WTC11 (cell line): ENCODE measurements at places on chromosomes 13 and 19.

DNA sequence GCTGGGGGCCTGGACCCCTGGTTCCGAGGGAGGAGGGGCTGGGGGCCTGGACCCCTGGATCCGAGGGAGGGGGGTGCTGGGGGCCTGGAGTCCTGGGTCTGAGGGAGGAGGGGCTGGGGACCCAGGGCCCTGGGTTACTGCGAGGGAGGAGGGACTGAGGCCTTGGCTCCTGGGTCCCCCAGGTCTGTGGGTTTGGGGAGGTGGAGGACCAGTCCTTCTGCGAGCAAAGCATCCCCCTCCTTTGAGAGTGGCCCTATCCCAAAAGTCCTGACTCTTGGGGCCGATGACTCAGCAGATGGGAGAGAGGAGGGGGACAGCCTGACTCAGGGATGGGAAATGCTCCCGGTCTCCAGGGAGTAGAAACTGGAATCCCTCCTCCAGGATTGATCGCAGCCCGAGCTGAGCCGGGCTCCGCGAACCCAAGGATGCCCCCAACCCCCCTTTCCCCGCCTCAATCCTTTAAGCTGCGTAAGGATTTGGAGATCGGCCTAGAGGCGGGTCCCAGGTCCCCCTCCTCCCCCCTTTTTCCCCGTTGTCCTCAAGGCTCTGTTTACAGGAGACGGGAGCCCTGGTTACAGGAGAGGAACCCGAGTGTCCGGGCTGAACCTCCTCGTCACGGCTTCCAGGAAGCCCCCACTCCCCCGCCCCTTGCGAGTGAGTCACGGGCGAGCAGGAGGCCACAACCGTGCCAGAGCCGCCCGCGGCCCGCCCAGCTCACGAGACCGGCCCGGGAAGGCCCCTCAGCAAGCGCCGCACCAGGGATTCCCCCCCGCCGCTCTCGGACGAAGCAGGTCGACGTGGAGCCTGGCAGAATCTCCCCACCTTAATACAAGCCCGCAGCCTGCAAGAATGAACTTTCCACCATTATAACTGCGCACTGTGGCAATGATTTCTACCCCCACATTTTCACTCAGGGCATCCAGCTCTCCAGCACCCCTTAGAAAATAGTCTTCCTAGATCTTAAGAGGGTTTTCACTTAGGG is 3.0 kb upstream of the ZFP36 start:
- H3K4me1 ChIP-seq: peaks cover 48% of the 10 kb centered on the region
- no peaks in the 10 kb centered on the region for H3K27me3 ChIP-seq
- H3K27ac ChIP-seq: peak overlapping the region; percentile 98
- peaks cover 6% of the 10 kb centered on the region; the same call in 1 of the 2 replicates for H3K36me3 ChIP-seq
- DNase-seq: peak; percentile 75
- H3K4me3 ChIP-seq: peak overlapping the region; percentile 91

GRCh38 chr13:29991343-29991742 is 140.9 kb upstream of the UBL3 start:
- H3K4me1 ChIP-seq: peaks cover 13% of the 10 kb centered on the region
- peaks cover 20% of the 10 kb centered on the region for H3K36me3 ChIP-seq
- no peak for DNase-seq
- H3K4me3 ChIP-seq: no peak overlapping the region
- no peak overlapping the region for H3K27ac ChIP-seq

- H3K27ac ChIP-seq: no peak overlapping the region
- H3K27me3 ChIP-seq: peaks cover 3% of the 10 kb centered on the region; the same call in 1 of the 2 replicates
- no peaks in the 10 kb centered on the region for H3K4me1 ChIP-seq
Measured at GRCh38 chr19:447816-448560, 12.8 kb downstream of the SHC2 start.

DNA sequence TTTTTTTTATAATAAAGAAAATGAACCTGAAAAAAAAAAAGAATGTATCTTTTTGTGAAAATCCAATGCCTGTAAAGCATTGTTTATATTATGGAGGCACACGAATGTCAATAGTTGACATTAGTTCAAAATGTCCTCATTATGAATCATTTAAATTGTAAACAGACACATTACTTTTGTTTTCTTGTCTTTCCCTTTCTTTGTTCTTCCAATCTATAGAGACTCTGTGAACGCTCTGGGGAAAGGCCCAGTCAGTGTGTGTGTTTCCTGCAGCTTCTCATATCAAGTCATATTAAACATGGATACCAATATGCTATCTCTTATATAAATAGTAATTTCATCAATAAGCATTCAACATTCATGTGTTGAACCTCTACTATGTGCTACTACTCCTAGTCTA is 193.1 kb downstream of the KCTD12 start:
- no peaks in the 10 kb centered on the region for H3K36me3 ChIP-seq
- no peak for DNase-seq
- H3K4me3 ChIP-seq: no peak overlapping the region
- H3K4me1 ChIP-seq: peaks cover 3% of the 10 kb centered on the region; the same call in 1 of the 2 replicates
- H3K27ac ChIP-seq: no peak overlapping the region

- no peaks in the 10 kb centered on the region for H3K27me3 ChIP-seq
- peak; percentile 18 for DNase-seq
- peak overlapping the region; percentile 48 for H3K27ac ChIP-seq
- H3K36me3 ChIP-seq: peaks cover 4% of the 10 kb centered on the region; the same call in 1 of the 2 replicates
- peaks cover 35% of the 10 kb centered on the region for H3K4me1 ChIP-seq
Measured at GRCh38 chr13:40992678-40993518, 26.2 kb downstream of the ELF1 start.

- H3K4me3 ChIP-seq: no peak overlapping the region
- peaks cover 4% of the 10 kb centered on the region; the same call in 1 of the 2 replicates for H3K4me1 ChIP-seq
- H3K27me3 ChIP-seq: no peaks in the 10 kb centered on the region
- no peak for DNase-seq
- H3K36me3 ChIP-seq: peaks cover 4% of the 10 kb centered on the region; the same call in 1 of the 2 replicates
Measured at GRCh38 chr13:35672611-35673010, 196.1 kb upstream of the MAB21L1 start.

DNA sequence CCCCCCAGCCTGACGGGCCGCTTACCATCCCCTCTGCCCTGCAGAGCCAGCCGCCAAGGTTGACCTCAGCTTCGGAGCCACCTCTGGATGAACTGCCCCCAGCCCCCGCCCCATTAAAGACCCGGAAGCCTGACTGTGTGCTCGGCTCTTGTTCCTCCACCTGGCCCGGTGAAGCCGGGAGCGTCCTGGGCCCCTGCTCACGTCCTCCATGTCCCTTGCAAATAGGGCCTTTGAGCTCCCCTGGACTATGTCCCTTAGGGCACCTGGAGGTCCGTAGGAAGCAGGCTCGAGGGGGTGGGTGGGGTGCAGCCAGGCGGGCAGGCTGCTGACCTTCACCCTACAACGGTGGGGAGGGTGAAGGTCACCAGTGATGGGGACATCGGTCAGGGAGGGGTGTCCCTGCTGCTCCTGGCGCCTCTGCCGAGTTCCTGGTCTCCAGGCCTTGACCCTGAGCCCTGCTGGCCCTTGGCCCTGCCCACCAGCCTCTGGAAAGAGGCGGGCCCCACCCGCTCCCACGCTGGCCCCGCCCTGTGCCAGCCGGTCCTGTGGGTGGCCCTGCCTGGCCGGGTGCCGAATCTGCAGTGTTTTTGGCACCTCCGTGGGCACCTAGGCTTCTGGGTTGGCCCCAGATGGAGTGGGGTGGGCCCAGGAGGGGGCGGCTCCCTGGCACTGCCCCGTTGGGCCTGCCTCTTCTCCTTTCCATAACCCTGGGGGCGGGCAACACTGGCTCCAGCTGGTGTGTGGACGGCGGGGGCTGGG is 3.3 kb downstream of the ATP5F1D start:
- no peaks in the 10 kb centered on the region for H3K36me3 ChIP-seq
- peaks cover 14% of the 10 kb centered on the region for H3K4me1 ChIP-seq
- H3K27ac ChIP-seq: peak overlapping the region; percentile 80; the same call in 1 of the 2 replicates
- DNase-seq: no peak
- H3K27me3 ChIP-seq: peaks cover 4% of the 10 kb centered on the region; the same call in 1 of the 2 replicates

GRCh38 chr19:7426986-7427385 is 61.8 kb downstream of the PEX11G start:
- H3K27me3 ChIP-seq: no peaks in the 10 kb centered on the region; the same call in 1 of the 2 replicates
- no peak overlapping the region for H3K27ac ChIP-seq
- no peak for DNase-seq
- no peaks in the 10 kb centered on the region for H3K4me1 ChIP-seq

DNA sequence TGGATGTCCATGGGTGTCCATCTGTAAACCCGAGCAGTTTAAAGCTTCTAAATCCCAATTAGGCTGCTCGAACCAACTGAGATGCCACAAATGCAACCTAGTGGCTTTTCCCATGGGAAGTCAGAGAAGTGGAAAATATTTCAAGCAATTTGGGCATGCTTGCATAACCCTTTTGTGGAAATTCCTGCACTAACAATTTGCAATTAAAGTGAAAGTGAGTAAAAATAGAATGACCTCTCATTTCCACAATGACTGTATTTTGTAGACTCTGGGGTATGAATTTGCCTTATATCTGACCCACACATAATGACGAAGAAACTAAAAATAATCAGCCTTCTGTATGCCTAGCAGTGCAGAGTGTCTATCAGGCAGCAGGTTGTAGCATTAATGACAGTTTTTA is 91.8 kb upstream of the TSC22D1 start:
- no peaks in the 10 kb centered on the region for H3K27me3 ChIP-seq
- no peaks in the 10 kb centered on the region for H3K36me3 ChIP-seq
- peaks cover 20% of the 10 kb centered on the region for H3K4me1 ChIP-seq
- DNase-seq: no peak
- no peak overlapping the region for H3K27ac ChIP-seq

- H3K4me3 ChIP-seq: no peak overlapping the region
- H3K4me1 ChIP-seq: peaks cover 27% of the 10 kb centered on the region
- peaks cover 9% of the 10 kb centered on the region for H3K27me3 ChIP-seq
Measured at GRCh38 chr19:18119717-18120105, 22.1 kb downstream of the MAST3 start.

DNA sequence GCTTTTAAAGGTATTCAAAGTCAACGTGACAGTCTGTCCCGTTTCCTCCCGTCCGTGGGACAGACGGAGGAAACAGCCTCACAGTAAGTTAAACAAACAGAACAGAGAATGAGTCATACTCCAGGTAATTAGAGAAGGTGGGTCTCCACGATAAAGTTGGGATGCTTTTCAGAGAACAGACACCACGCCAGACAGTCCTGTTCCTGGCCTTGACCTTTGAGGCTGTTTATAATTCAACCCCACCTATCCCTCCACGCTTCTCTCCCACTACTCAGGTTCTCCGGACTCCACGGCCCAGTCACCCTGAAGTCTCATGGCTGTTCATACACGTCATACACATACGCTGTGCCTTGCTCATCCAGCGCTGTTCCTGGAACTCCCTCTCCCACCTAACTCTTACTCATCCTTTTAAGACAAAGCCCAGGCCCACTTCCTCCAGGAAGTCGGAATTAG is 42.5 kb downstream of the ARHGEF18 start:
- H3K36me3 ChIP-seq: no peaks in the 10 kb centered on the region
- no peak for DNase-seq
- peaks cover 2% of the 10 kb centered on the region; the same call in 1 of the 2 replicates for H3K27me3 ChIP-seq
- H3K4me1 ChIP-seq: peaks cover 15% of the 10 kb centered on the region

- H3K4me3 ChIP-seq: no peak overlapping the region
- no peak for DNase-seq
- H3K27me3 ChIP-seq: no peaks in the 10 kb centered on the region
- H3K36me3 ChIP-seq: peaks cover 19% of the 10 kb centered on the region
- H3K27ac ChIP-seq: no peak overlapping the region
- H3K4me1 ChIP-seq: no peaks in the 10 kb centered on the region
Measured at GRCh38 chr13:35255241-35255640, 221.2 kb downstream of the MAB21L1 start.

- no peaks in the 10 kb centered on the region for H3K4me1 ChIP-seq
- no peaks in the 10 kb centered on the region for H3K36me3 ChIP-seq
- DNase-seq: no peak
- H3K4me3 ChIP-seq: no peak overlapping the region
- H3K27ac ChIP-seq: no peak overlapping the region
Measured at GRCh38 chr13:76813891-76814290, 72.3 kb downstream of the KCTD12 start.

- H3K36me3 ChIP-seq: no peaks in the 10 kb centered on the region
- H3K27me3 ChIP-seq: peaks cover 44% of the 10 kb centered on the region
- no peak overlapping the region for H3K4me3 ChIP-seq
- no peak overlapping the region for H3K27ac ChIP-seq
- no peak for DNase-seq
Measured at GRCh38 chr13:46383383-46383782, 3.7 kb downstream of the RUBCNL start.

- H3K27me3 ChIP-seq: no peaks in the 10 kb centered on the region
- H3K4me1 ChIP-seq: peaks cover 51% of the 10 kb centered on the region
- no peak for DNase-seq
- no peak overlapping the region for H3K4me3 ChIP-seq
- no peaks in the 10 kb centered on the region for H3K36me3 ChIP-seq
Measured at GRCh38 chr13:21758441-21758840, 87.6 kb downstream of the FGF9 start.
